ENCODE measurements at places on chromosomes 1 and 21.

- DNase-seq = no peak
These were observed 25.2 kb upstream of the KIF26B start for GRCh38 chr1:245129319-245130240.

- no peak for DNase-seq
These were observed 99.8 kb downstream of the EBNA1BP2 start for GRCh38 chr1:43072314-43072713.

DNA sequence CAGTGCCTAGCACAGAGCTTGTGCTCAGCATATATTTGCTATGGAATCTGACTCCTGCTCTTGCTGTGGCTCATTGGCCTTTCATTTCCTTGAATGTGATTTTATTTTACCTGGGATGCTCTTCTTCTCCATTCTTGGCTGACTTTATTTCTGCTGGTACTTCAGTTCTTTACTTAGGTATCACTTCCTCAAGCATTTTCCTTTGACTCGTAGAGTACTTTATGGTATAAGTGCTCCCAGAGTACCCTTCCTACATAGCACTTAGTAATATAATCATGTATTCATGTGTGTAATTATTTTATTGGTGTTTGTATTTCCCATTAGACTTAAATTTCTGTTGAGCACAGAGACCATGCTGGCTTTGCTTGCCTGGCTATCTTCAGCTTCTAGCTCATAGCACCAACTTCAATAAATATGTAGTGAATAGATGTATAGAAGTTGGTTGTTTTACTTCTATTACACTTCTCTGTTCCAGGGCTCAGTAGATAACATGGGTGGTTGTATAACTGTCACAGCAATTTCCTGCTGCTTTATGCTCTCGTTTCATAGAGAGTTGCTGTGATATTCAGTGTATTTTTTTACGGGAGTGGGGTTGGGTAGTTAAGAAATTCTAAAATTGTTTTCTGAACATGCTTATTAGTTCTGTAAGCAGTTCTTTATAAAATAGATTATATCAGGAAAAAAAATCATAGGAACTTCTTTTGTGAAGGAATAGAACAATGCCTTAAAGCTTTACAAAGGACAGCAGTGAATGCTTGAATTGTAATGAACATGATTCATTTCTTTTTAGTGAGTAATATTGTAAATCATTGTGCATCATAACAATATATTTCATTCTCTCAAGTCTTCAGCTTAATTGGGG is 112.2 kb downstream of the NEK7 start:
- DNase-seq = no peak

DNA sequence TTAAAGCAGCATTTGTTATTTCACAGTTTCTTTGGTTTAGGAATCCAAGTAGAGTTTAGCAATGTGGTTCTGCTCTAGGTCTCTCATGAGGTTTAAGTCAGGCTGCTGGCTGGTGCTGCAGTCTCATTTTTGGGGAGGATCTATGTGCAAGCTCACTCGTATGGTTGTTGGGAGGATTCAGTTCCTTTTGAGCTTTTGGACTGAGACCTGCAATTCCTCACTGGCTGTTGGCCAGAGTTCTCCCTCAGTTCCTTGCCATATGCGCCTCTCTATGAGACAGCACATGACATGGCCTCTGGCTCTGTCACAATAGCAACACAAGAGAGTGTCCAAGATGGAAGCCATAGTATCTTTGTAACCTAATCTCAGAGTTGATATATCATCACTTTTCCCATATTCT is 91.0 kb downstream of the OLFML2B start:
- no peak for DNase-seq

DNA sequence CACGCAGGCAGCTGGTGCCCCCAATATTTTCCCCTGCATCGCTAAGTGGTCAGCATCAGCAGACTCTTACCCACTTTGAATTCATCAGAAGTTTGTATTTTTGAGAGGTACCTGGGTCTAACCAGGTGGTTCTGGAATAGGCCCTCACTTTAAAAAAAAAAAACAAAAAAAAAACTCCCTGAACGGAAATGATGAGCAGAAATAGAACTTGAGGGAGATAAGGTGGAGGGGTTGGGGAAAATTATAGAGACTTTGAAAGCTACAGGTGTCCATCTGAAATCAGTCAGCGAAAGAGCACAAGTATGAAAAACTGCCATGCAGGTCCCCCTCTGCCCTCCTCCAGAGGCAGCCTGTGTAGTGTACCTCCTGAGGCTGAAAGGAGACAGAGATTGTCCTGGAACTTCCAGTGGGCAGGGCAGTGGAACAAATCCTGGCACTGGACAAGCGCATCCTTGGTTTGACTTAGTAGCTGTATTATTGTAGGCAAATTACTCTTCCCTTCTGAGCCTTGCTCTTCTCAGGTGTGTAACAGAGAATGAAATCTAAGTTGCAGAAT is 1.2 kb downstream of the SLAMF7 start:
- DNase-seq = no peak

DNA sequence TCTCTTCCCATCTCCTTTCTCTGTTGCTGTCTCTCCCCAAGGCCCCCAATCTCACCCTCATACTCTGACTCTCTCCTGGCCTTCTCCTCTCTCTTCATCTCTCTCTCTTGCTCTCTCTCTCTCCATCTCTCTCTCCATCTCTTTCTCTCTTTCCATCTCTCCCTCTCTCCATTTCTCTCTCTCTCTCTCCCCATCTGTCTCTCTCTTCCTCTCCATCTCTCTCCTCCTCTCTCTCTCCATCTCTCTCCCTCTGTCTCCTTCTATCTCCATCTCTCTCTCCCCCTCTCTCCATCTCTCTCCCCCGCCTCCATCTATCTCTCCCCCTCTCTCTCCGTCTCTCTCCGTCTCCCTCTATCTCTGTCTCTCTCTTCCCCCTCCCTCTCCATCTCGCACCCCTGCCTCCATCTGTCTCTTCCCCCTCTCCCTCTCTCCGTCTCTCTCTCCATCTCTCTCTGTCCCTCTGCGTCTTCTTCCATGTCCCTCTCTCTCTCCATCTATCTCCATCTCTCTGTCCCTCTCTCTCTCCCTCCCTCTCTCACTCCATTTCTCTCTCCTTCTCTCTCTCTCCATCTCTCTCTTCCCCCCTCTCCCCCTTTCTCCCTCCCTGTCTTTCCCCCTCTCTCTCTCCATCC is 16.0 kb upstream of the EPHA8 start:
- DNase-seq = no peak

- no peak for DNase-seq
These were observed 27.3 kb upstream of the ACOT11 start for GRCh38 chr1:54520631-54521321.

DNA sequence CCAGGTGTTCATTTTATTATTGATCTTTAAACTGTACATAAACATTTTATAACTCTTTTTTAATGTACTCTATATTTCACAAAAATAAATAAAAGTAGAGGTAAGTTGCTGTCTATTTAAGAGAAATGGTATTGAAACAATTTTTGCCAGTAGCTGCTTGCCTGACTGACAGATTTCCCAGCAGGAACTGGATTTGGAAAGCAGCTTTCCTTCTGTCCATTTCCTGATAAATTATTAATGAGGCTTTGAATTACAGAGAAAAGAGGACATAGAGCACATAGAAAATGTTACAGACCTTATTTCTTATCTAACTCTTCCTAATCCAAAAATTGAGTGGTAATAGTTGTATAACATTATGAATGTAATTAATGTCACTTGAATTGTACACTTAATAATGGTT is 79.7 kb upstream of the BCL10 start:
- no peak for DNase-seq

DNA sequence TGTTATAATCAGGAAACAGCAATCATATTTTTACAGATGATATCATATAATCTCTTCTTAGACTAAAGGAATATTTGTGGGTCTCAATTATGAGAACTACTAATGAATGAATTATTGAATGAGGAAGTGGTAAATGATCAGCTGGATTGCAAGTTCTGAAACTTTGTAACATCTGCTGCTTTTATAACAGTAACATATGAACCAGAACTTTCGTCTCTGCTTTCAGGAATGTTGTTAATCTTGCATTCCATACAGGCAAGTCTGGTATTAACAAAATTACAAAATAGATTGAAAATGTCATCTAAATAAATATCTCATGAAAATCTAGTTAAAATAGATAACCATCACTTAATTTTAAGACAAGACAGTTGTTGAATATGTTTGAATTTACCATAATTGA is 110.5 kb upstream of the COL11A1 start:
- no peak for DNase-seq

- no peak for DNase-seq
These were observed 18.1 kb upstream of the IRF2BP2 start for GRCh38 chr1:234628089-234628488.

DNA sequence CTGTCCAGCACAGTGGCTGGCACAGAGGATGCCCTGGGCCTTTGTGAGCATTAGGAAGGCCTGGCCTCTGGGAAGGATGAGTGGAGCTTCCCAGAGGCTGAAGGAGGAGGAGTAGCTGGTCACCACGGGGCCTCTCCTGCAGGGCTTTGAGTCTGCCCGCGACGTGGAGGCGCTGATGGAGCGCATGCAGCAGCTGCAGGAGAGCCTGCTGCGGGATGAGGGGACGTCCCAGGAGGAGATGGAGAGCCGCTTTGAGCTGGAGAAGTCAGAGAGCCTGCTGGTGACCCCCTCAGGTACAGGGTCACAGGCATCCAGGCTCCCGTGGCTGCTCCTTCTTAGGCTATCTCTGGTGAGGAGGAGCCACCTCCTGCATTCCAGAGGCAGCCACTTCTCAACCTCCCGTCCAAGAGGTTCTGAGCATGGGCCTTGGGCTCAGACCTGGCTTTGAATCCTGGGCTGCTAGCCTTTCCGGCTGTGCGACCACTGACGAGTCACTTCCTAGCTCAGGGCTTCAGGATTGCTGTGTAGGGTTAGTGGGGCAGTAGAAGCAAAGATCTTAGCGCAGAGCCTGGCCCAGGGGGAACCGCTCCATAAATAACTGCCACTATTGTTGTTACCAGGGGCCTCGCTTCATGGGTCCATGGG is 14.0 kb downstream of the SESN2 start:
- DNase-seq = no peak

DNA sequence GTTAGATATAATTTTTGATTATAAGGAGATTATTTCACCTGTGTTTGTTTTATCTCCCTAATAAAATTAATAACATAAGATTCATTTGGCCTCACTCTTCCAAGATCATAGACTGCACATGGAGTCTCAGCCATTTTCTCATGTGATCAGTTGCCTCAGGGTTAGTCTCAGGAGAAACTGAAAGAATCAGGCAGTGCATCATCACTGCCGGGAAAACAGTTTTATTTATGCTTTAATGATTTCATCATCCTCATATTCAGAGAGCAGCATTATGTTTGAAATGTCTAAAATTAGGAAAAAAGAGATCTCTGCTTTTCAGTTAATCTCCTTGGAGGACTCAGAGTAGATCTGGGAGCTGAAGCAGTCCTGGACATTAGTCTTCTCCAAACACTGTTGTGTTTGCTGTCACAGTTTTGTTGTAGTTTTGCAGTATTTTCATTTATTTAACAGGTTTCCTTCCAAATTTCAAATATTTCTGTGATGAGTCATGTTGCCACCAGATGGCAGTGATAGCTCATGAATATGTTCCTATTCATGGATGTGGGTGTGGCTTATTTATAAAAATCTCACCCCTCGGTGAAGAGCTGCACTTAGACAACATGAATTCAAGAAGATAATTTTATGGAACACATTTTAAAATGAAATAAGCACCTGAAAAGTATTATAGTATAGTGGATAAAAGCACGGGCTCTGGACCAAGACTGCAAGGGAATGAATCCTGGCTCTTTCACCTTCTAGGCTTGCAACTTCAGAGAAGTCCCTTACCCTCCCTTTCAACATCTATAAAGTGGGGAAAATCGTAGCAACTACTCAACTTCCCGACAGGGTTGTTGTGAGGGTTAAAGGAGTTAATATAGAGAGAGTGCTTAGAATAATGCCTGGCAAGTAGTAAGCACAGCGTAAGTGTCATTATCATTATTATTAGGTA is 31.2 kb downstream of the CHD1L start:
- peak; percentile 48 for DNase-seq

DNA sequence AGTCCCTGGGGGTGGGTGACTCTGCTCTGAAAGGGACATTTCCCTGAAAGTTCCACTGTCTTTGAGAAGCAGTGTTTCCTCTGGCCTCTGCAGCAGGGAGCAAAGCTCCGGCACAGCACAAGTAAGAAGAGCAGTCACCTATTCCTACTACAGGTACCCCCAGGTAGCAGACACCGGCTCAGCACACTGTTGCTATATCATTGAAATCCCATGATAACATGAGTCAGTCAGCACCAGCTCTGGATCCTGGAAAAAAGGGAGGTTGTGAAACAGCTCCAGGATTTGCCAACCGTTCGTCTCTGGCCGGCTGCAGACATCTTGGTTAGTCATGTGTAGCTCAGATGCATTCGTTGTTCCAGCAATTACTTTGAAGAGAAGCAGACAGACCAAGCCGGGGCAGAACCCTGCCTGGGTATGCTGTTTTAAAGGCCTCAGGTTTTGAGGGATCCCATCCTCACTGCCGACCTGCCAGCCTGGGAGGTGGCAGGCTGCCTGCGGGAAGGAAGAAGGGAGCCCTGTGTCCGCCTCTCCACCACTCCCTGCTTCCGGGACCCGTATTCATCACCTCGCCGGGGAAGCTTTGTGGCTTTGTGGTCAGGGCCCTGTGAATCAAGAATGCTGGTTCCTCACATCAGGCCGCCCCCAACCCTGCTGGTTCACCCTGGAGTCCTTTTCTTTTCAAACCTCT is 139.2 kb downstream of the CLIC6 start:
- DNase-seq = peak; percentile 41

DNA sequence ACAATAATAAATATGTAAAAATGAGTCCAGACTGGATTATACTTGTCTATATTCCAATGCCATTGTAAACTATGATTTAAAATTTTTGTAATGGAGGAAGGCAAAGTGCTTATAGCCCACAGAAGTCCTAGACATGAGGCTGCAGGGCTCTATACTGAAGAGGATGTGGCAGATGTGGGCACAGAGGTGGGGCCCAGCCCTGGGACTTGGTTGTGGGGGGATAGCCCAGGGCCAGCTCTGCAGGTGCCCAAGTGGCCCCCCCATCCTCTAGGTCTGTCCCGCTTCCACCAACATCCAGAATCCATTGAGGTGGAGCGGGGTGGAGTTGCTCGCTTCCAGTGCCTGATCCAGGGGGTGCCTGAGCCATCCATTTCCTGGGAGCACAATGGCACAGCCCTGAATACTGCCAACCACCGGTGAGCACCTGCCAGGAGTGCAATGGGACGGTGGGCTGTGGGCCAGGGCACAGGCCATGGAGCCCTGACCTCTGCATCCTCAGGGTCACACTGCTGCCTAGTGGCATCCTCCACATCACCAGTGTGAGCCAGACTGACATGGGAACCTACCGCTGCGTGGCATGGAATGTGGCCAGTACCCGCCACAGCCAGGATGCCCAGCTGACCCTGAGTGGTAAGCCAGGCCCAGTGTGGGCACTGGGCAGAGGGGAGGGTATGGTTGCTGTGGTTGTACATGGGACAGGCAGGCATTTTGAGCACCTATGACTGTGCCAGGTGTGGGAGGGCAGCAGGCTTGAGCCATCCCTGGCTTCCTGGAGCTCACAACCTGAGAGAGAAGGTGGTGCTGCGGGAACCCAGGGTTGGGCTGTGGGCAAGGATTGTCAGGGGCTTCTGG is 21.0 kb downstream of the SLC27A3 start:
- no peak for DNase-seq
